ENCODE measurements at places on chromosomes 11 and 22. TPM values are rescaled to one million over a fixed set of nuclear protein-coding genes. Genes with fewer than 3 reads are reported as not detected.

- no peaks in the 10 kb centered on the region for H3K27me3 ChIP-seq
- H3K27ac ChIP-seq, result no peak overlapping the region
- DNase-seq, result no peak
- H3K4me3 ChIP-seq, result no peak overlapping the region
- no peaks in the 10 kb centered on the region for H3K36me3 ChIP-seq
Observed at GRCh38 chr11:73172992-73173656, 31.0 kb upstream of the FCHSD2 start.

- no peak overlapping the region for H3K4me3 ChIP-seq
- peaks cover 89% of the 10 kb centered on the region for H3K4me1 ChIP-seq
- H3K27me3 ChIP-seq, result no peaks in the 10 kb centered on the region
- peak; percentile 81 for DNase-seq
Observed at GRCh38 chr22:20552443-20553401, 45.3 kb downstream of the MED15 start.

- H3K4me1 ChIP-seq, result peaks cover 36% of the 10 kb centered on the region
- H3K4me3 ChIP-seq, result peak overlapping the region; percentile 16
- H3K36me3 ChIP-seq, result peaks cover 40% of the 10 kb centered on the region
Observed at GRCh38 chr11:57424792-57425564, 1.9 kb downstream of the SLC43A3 start.

GRCh38 chr11:35517481-35517880 is 7.9 kb downstream of the PAMR1 start:
- H3K36me3 ChIP-seq, result no peaks in the 10 kb centered on the region
- no peak overlapping the region for H3K4me3 ChIP-seq
- no peaks in the 10 kb centered on the region for H3K27me3 ChIP-seq
- H3K4me1 ChIP-seq, result no peaks in the 10 kb centered on the region

DNA sequence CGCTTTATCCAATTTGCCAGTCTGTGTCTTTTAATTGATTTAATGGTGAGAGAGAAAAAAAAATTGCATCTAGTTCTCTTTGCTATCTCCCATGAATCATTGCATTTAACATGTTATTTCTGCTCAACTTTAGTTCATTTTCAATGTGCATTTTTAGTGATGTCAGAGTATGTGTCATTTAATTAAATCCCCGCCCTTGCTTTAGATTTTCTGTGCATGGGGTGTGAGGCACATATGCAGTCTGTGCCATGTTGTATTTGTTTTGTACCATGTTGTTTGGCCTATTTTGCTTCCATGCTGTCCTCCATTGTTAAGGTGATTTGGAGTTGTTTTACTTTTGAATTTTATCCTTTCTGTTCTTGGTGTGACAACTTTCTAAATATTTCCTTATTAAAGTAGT is 8.3 kb upstream of the NCR3LG1 start:
- H3K4me3 ChIP-seq, result no peak overlapping the region
- no peaks in the 10 kb centered on the region for H3K4me1 ChIP-seq
- no peak overlapping the region for H3K27ac ChIP-seq
- no peak for DNase-seq

The DCUN1D5 gene
- total RNA-seq, result 68.2 TPM

The PACSIN2 gene
- total RNA-seq, result 78.2 TPM

The APOBEC3B gene
- 3.3 TPM for total RNA-seq

GRCh38 chr11:69982690-69983570 is 95.2 kb upstream of the ANO1 start:
- H3K27me3 ChIP-seq, result no peaks in the 10 kb centered on the region
- H3K4me3 ChIP-seq, result no peak overlapping the region
- no peak for DNase-seq
- H3K36me3 ChIP-seq, result no peaks in the 10 kb centered on the region
- H3K27ac ChIP-seq, result no peak overlapping the region

DNA sequence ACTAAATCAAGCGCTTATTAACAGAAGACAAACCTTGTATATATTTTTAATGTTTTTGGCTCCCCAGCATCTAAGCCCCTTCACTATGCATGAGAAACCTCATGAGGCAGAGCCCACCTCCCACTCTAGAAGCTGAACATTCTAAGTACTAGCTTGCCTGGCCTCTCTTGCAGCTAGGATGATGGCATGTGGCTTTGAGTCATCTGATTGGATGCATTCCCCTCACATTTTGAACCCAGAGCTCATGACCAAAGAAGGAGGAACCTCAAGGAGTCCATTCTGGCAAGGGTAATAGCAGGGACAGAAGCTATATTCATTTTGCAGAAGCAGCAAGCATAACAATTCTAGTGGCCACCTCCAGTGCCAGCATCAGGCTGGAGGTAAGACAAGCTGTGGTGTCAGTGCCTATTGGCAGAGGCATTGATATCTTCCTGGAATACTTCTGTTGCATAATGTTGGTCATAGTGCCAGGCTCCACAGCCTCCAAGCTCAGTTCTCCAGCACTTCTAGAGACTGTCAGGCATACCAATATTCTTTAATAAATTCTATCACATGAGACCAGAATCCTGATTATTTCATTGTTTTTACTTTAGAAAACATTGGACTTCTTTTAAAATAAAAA is 14.2 kb upstream of the ZC3H12C start:
- H3K27ac ChIP-seq, result no peak overlapping the region
- no peaks in the 10 kb centered on the region for H3K36me3 ChIP-seq
- no peak for DNase-seq
- no peaks in the 10 kb centered on the region for H3K27me3 ChIP-seq
- peaks cover 5% of the 10 kb centered on the region for H3K4me1 ChIP-seq

The INPP5J gene
- total RNA-seq, result 0.44 TPM

DNA sequence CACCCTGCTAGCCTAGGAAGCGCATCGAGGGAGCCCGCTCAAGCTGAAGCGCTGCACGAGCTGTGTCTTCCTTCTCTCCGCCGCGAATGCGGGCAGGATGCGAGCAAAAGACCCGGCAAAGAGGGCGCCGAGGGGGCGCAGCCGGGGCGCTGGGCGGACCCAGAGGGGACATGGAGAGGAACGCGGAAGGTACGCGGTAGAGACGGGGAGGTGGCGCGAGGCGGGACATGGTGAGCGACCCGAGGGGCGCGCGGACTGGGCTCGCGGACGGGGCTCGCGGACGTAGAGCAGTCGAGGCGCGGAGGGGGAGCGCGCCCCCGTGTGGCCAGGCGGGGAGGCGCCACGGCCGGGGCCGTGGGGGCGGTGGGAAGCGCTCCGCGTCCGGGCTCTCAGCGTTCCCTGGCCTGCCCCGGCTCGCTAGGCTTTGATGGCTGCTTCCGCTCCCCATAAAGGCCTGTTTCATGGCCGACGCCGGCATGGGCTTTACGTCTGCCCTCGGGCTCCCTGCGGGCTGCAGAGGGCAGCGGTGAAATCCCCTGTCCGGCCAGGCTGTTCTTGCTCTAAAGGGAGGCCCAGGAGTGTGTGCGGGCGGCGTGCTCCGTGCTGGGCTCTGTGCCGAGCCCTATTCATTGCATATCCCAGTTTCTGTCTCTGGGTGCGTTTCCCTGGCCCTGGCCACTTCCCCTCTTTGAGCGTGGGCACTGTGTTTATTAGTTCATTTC is 31.2 kb upstream of the TRIM29 start:
- H3K36me3 ChIP-seq, result no peaks in the 10 kb centered on the region
- DNase-seq, result peak; percentile 45
- H3K4me3 ChIP-seq, result peak overlapping the region; percentile 63
- H3K27me3 ChIP-seq, result no peaks in the 10 kb centered on the region
- H3K27ac ChIP-seq, result peak overlapping the region; percentile 55

The OR8G1 gene
- not detected for total RNA-seq

- no peak overlapping the region for H3K27ac ChIP-seq
- no peak overlapping the region for H3K4me3 ChIP-seq
Observed at GRCh38 chr11:2164861-2165555, 4.0 kb upstream of the INS start.

The TCN2 gene
- total RNA-seq, result 48.6 TPM
